ENCODE measurements at places on chromosomes 6 and 20.

DNA sequence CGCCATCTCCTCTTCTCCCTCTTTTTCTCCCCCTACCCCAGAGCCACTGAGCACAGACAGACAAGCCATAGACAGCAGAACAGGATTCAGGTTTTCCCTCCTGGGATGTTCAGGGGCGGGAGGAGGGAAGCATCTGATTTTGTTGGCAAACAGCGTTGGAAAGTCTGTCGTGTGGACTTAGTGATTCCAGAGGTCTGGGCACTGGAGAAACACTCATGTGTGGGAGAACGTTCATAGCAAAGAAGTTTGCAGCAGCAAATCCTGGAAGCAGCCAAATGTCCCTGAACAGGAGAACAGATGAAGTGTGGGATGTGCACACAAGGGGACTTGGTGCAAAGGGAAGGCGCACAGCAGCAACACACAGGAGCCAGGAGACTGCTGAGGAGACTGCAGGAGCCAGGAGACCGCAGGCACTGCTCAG, 264.1 kb upstream of the CDYL start:
- no peak for DNase-seq

DNA sequence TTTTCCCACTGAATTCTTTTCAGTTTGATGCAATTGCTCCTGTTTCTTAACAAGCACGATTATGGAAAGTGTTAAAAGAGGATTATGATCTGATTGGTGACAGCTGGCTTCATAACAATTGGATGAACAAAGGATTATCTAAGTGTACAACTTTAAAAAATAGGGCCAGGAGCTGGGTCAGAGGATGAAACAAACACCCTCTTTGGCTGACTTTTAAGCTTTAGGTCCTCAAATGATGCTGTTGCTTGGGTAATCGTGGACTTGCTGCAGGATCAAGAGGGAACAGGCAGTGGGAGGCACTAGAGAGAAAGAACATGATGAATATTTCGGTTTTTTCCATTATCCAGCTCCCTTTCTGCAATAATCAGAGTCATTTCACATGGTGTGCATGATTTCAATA, 35.5 kb upstream of the TMX4 start:
- DNase-seq: no peak

DNA sequence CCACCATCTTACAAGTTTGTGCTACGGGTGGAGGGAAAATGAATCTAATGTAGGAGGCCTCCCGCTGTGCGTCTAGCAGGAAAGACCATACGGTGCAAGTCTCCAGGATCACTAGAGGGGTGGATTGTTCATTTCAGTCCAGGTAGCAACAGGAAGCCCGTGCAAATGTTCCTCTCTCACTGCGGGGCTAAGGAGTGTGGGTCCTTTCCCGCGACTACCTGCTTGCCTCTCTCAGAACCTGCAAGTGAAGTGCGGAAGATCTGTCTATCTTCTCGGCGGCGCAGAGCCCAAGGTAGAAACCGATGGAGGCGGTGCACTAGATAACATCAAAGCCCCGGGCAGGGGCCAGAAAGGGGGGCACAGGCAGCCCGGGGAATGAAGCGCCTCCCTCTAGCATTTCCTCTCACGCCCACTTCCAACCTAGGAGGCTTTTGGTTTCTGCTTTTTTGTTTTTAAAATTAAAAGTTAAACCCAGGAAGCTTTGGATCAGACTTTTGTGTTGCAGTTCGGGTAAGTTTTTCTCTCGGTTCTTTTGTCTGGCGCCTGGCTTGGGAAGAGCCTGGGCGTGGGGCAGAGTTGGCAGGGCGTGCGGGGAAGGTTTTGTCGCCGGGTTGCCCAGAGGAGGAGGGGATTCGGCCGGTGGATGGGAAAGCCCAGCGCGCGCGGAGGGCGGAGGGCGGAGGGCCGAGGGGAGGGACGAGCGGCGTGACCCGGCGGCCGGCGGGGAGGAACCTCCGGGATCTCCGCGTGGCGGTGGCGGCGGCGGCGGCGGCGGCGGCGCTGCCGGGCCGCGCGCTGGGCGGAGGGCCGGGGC, 3.5 kb upstream of the HIVEP1 start:
- peak; percentile 84 for DNase-seq

GRCh38 chr6:90765895-90766294, 179.0 kb upstream of the MAP3K7 start:
- DNase-seq: no peak

- DNase-seq: no peak
These were observed 138.9 kb downstream of the TAF4 start for GRCh38 chr20:61926796-61927192.

DNA sequence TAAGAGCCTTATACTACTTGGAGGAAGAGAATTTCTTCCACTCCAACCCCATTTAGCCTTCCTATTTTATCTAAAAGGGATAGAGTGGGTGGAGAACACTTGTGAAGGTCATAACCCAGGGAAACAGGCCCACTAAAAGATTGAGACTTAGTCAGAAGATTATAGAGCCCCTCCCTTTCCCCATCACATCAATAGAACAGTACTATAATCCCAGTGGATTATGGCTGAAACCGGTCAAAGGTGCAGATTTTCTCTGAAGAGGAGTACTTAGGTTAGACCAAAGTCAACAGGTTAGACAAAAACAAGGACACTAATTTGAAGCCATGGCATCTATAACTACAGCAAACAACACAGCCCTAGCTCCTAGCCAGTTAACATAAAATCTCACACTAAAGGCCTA, 330.9 kb upstream of the NOX3 start:
- no peak for DNase-seq

- no peak for DNase-seq
These were observed 626.5 kb upstream of the MAP3K7 start for GRCh38 chr6:91213229-91213901.

DNA sequence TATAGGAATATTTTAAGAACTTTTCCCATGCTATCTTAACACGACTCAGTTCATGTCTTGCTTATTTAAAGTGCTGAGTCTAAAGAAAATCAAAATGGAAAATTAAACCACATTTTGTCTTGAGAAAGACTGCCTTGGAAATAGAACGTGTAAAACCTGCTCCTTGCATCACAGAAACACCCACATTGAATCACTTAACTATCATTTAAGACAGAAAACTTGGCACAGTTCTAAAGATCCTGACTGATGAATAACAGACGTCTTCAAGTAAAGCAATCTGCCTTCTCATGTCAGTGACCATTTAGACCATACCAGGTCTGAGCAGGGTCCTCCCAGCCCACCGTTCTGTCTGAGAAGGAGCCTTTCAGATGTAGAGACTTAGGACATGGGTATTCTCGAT, 7.4 kb downstream of the PERP start:
- DNase-seq: no peak

DNA sequence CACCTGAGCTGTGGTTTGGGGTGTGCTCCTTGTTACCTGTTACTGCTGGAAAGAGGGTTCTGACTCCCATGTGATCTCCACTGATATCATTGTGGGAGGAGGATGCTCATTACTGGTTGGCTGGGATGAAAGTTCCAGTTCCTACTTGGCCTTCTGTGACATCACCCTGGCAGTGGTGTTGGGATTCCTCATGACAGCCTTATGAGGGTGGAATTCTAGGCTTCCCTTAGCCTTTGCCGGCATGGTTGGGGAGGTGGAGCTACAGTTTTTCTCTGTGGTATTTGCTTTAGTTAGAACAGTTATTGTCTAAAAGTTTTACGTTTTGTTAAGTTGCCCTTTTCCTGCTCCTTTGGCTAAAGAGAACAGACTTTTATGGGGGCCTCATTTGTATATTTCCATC, 112.1 kb downstream of the AFG1L start:
- DNase-seq: no peak

- no peak for DNase-seq
These were observed 44.8 kb downstream of the UBE2V1 start for GRCh38 chr20:50068041-50068651.

DNA sequence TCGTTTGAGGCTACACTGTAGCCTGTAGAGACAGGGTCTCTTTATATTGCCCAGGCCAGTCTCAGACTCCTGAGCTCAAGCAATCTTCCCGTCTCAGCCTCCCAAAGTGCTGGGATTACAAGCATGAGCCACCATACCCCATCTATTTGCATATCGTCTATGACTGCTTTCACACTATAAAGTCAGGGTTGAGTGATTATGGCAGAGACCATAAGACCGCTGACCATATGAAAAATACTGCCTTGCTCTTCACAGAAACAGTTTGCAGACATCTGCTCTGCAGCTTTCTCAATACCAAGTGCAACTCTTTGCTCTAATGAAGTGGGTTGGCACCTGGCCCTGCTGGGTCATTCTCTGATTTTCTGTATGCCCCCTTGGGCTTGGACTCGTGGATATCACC, 79.5 kb upstream of the PAK5 start:
- no peak for DNase-seq

DNA sequence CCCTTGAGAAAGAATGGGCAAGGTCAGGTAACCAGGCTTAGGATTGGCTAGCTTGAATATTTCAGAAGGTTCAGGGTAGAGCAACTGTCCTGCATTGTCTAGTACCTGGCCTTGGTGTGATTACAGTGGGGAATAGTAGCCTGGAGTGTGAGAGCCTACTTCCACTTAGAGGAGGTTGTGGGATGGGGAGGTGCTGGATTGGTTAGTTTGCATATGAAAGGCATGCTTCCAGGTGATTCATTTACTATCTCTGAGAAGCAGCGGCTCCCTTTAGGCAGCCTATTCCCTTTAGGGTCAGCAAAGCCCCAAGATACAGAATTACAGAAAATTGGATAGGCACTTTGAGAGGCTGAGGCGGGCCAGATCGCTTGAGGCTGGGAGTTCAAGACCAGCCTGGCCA, 25.0 kb upstream of the SCGN start:
- no peak for DNase-seq

GRCh38 chr6:132623106-132623845, 799 bp downstream of the TAAR2 start:
- DNase-seq: no peak

DNA sequence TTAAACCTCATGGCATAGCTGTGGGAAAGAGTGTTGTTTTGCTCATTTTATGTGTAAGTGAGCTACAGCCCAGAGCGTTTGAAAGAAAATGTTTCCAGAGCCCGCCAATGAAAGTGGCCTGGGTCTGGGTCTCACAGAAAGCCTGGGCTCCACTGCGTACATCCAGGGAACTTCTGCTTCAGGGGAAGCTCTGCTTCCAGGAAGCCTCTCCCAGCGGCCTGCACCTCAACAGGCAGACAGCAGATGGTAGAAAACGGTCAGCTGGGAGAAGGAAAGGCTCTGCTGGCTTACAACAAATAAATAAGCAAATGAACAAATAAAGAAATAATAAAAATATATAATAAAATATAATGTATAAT, 270.5 kb upstream of the SUPT3H start:
- DNase-seq: no peak

DNA sequence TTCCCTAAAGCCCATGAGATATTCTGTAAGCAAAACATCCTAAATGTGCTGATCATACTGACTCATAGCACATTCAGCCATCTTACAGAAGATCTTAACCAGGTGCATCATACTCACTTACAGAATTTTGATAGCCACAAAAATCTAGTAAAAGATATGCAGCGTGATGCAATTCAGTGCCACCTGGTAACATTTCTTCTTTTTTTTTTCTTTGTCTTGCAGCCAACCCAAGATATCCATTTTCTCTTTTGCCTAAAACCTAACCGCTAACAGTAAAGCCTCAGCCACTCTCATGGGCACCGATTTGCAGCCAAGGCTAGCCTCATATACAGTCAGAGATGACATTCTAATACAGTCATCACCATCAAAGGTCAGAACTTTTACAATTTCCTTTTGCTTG, 293.3 kb downstream of the HACE1 start:
- no peak for DNase-seq
